ENCODE measurements at places on chromosomes 7 and 10.
A peak's percentile ranks its signal among the peaks of the same experiment; 100 is the strongest.

- no peak for DNase-seq
Observed at GRCh38 chr10:86347856-86348255, 18.7 kb downstream of the GRID1 start.

DNA sequence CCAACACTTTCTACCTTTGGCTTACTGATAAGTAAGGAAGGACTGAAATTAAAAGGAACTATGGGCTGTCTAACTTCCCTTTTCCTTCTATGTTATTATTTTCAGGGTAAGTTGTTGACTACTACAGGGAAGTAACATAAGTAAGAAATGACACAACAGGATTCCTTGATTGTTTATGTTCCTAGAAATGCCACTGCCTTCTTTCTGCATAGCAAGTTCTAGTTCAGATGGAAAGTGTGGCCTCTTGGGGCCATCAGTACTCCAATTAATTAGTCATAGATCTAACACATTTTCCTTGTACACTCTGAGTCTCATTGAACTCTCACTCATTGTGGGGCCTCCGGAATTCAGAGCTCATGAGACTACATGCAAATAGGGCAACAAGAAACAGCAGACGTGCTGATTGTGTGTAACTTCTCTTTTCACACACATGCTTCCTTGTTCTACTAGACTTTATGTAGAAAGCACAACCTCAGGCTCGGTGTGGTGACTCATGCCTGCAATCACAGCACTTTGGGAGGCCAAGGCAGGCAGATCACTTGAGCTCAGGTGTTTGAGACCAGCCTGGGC is 35.3 kb upstream of the HIBADH start:
- no peak for DNase-seq

DNA sequence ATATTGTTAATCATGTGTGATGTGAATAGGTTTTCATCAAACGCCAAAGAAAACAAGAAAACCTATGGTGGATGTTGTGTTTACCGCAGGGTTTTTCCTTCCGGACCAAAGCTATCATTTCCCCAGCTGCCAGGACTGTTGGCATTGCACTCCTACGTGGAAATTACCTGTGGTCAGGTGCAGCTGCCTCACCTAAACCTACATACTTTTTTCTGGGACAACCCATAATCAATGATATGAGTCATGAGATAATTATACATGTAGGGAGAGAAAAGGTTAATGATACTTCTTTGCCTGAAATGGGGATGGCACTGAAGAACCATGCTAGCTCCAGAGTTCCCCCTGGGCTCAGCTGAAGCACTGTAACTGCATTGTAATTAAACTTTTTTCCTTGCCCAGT is 223.6 kb upstream of the SEMA3E start:
- DNase-seq, result no peak

DNA sequence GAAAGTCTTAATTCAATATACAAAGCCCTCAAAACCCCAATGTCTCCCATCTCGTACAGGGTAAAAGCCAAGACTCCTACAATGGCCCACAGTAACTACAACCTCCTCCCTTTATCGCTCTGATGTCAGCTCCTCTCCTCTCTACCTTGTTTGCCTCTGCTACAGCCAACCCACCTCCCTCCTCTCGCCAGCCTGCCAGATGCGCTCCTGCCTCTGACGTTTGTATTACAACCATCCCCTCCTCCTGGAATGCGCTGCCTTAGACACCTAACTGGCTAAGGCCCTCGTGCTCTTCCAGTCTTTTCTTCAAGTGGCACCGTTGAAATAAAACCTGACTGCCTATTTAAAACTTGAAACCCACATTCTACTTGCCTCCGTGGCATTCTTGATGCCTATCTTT is 115.3 kb upstream of the MYO3A start:
- no peak for DNase-seq

DNA sequence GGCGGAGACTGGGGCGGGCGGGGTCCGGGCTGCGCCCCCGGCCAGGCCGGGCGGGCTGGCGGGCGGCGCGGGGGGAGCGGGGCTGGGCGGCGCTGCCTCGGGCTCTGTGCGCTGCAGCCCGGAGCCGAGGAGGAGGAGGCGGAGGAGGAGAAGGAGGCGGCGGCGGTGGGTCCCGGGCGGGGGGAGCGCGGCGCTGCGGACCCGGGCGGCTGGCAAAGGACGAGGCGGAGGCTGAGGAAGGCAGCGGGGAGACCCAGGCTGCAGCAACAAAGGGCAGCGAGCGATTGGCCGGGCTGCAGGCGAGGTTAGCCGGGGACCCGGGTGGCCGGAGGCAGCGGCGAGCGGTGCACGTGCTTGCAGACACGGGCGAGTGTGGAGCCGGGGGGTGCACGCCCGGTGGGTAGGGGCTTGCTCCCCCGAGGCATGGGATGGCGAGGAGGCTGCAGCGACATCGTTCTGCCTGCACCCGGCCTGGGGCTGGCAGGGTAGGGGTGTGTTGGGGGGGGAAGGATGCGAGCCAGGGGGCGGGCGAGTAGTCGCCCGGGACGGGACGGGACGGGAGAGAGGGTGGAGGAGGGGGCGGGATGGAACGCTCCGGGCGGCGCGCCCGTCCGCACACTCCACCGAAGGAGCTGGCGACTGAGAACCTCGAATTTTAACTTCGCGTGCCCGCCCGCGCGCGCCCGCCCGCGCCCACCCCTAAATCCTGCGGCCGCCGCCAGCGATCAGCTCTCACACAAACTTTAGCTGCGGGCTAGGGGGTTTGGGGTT is 844 bp upstream of the KAT6B start:
- peak; percentile 52 for DNase-seq

GRCh38 chr10:13917791-13918190 is 331.0 kb downstream of the PRPF18 start:
- no peak for DNase-seq

- no peak for DNase-seq
Observed at GRCh38 chr7:140200061-140200989, 23.5 kb upstream of the KDM7A start.

DNA sequence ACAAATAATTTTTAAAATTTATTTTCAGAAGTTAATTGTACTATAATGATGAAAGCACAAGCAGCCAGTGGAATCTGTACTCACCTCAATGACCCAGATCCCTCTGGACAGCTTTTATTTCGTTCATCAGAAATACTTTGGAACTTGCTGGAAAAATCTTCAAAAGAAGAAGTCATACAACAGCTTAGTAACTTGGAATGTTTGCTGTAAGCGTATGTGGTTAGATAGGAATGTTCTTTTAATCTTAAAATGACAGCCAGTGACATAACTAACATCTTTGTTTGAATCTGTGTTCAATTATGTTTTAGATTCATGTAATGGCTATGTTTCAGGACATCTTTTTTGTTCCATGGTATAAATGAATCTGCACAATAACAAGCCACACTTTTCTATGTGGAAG is 26.8 kb downstream of the CFAP69 start:
- DNase-seq, result no peak

- no peak for DNase-seq
Observed at GRCh38 chr10:126119599-126119998, 223.2 kb downstream of the FANK1 start.

GRCh38 chr7:119733127-119733879 is 539.7 kb upstream of the KCND2 start:
- DNase-seq, result no peak

- peak; percentile 67 for DNase-seq
Observed at GRCh38 chr7:100585511-100586265, at the start of gene LRCH4. TSS of gene LRCH4 (minus strand) at chr7:100586129. CDS start at chr7:100586100, 29 bp downstream.

DNA sequence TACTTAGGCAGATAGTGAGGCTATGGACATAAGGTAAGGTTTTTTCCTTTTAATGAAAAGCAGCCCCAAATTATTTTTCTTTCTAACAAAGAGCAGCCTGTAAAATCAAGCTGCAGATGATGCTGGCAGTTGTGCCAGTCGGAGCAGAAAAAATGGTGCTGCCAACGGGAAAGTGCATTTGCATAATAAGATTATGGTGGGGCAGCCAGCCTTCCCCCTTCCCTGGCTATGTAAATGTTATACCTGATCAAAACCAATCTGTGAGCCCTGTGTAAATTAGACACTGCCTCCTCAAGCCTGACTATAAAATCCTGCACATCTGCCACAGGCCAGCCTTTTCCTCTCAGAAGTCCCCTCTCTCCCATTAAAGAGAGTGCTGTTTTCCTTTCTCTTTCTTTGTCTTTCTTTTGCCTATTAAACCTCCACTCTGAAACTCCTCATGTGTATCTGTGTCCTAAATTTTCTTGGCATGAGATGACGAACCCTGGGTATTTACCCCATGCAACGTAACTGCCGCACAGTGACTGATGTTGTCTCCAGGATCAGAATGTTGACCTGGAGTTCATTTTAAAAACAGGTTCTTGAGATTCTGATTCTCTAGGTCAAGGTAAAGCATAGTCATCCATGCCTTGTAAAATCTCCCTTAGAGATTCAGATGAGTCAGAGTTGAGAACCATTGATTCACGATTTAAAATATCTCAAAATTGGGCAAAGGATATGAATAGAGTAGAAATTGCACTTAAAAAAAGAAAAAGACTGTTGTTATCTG is 167.3 kb upstream of the C1GALT1 start:
- no peak for DNase-seq

GRCh38 chr10:43396061-43396927 is 12.7 kb downstream of the HNRNPF start:
- peak; percentile 76 for DNase-seq

DNA sequence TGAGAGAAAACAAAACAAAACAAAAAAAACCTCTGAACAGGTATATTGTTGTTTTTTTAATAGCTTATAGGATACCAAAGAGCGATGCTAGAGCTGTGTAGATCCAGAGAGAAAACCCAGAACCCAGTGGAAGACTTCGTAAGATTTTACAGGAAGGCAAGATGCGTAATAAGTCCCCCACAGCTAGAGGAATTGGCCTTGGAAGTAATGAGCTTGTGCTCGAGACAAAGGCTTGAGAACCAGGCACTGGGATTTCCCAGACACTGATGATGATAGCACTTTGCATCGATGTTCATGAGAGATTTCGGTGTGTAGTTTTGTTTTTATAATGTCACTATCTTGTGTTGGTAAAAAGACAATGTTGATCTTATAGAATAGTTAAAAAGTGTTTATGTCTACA is 821.5 kb upstream of the IGFBP3 start:
- no peak for DNase-seq

DNA sequence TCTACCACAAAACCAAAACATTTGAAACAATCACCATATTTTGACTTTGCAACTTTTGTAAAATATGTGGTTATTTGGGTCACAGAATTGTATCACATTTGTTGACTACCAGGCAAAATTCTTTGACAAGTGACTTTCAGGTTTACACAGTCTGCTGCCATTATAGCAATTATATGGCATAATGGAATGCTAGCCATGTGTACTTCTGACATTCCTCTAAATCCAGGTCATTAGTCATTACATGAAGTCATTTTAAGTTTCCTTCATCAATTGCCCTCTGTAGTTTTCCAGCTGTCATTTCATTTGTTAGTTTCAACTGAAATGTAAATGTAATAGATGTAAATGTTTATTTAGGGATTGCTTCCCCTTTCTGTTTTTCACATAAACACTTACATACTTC is 137.5 kb downstream of the IMMP2L start:
- no peak for DNase-seq

DNA sequence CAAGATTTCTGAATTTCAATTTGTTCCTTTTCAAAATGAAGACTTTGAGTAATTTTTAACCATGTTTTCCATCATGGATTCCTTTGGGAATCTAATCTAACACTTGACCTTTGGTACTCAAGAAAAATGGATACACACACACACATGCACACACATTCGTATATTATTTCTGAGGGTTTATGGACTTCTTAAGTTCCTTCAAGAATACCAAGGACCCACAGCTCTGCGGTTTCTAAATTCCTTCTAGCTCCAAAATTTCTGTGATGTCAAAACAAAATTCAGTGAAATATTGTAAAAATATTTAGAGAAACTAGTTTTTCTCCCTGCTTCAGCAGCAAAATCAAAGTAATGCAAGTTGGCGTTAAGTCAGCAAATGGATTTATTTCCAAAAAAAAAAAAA is 98.3 kb upstream of the FAM13C start:
- no peak for DNase-seq

DNA sequence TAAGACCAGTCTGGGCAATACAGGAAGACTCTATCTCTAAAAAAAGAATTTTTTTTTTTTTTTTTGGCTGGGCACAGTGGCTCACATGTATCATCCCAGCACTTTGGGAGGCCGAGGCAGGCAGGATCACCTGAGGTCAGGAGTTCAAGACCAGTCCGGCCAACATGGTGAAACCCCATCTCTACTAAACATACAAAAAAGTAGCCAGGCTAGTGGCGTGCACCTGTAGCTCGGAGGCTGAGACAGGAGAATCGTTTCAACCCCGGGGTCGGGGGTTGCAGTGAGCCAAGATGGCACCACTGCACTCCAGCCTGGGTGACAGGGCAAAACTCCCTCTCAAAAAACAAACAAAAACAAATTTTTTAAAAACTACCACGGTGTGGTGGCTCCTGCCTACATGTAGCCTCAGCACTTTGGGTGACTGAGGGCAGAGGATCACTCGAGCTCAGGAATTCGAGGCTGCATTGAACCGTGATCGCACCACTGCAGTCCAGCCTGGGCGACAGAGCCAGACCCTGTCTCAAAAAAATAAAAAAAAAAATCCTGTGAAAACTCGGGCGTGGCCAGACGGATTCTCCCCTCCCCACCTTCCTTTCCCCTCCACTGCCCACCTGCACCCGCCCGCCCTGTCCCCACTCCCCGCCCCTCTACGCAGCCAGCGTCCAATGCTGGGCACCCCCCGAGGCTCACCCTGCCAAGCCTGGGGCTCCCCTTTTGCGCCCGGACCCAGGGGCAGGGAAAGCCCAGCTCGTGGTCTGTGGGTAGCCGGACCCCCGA is 745 bp upstream of the ORAI2 start:
- no peak for DNase-seq

DNA sequence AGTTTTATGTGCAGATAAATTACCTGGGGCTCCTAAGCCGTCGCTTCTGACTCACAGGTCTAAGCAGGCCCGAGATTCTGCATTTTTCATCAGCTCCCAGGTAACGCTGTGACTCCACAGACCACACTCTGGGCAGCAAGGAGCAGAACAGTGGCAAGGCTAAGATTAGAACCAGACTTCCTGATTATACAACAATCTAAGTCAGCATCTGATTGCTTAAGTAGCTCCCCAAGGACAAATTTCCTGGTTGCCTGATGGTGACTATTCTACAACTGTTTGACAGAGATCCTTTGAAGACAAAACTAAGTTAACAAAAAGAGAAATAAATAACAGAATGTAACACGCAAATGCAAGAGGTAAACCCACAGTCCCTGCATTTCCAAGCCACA is 69.0 kb downstream of the CREB3L2 start:
- no peak for DNase-seq

All from stimulated activated CD4-positive, alpha-beta T cell treated with anti-CD3 and anti-CD28 coated beads, Interleukin-2, amount 100 ng/mL, for 24 hours (primary cell).